ENCODE measurements at places on chromosomes 7 and 10.
A peak's percentile ranks its signal among the peaks of the same experiment; 100 is the strongest.

DNA sequence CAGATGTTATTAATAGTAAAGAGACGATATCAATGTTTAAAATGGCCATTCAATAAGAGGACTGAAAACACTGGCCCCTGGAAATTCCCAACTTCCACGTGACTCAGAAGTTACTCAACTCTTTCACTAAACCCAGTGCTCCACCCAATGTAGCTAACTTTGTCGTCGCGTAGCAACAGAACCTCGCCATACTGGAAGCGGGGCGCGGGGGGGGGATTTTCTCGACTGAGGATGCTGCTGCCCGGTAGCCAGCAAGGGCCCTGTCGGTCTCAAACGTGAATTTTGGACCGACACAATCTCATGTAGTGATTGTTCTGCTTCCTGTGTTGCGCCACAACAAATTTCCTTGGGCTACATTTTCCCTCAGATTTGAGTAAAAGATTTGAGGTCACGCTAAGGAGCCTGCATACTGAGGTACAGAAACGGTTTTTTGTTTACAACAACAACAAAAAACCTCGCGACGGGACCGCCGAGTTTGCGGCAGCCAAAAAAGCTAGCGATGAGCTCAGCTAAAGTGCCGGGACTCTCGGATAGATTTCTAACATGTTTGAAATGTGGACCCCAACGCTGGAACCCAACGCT, 977 bp upstream of the SFR1 start:
- peak; percentile 77 for DNase-seq

- DNase-seq = peak; percentile 61
These were observed 5.5 kb upstream of the MDFIC start for GRCh38 chr7:114916261-114916892.

DNA sequence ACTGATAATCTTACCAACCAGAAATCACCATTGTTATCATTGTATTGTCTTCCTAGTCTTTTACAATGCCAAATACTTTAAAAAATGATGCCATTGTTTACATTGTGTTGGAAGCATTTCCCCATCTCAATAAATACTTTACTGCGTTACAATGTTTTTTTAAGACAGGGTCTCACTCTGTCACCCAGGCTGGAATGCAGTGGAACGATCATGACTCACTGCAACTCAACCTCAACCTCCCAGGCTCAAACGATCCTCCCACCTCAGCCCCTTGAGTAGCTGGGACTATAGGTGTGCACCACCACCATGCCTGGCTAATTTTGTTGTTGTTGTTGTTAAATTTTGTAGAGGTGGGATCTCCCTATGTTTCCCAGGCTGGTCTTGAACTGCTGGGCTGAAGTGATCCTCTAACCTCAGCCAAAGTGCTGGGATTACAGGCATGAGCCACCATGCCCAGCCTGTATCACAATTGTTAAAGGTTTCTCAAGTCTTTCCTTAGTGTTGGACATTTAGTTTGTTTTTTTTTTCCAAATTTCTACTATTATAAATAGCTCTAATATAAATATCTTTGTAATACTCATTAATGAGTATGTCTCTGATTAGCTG, 13.5 kb downstream of the LRMDA start:
- no peak for DNase-seq

DNA sequence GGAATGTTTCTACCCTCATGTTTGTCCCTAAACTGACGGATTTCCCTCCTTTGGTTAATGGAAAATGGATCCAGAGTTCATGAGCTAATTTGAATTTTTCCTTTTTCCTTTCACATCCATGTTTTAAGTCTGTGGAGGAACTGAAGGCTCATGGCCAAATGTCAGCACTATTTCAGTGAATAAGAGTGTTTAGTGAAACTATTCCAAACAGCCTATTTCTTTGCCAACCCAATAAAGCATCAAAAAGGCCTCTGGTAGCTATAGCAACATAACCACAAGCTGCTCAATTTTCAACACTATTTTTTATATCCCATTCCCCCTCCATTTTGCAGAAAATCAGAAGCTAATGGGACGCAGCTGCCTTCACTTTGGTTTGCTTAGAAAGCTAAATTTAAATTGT, 1454.1 kb downstream of the GATA3 start:
- no peak for DNase-seq

DNA sequence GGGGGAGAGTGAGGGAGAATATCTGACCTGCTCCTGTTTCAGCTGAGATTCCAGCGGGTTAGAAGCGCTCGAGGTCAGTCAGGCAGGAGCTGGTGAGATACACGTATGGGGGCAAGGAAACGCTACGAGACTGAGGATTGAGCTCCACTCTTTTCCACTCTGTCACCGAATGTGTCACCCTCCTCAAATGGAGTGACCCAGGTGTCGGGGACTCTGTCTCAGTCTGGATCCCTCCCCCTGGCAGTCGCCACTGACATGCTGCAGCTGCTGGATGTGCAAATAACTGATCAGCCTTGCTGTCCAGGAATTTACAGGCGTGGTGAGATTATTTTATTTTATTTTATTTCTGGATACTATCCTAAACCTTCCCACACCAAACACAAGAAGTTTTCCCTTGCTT, 100.9 kb upstream of the DPP6 start:
- no peak for DNase-seq

GRCh38 chr7:17255926-17256325, 42.5 kb upstream of the AHR start:
- DNase-seq = no peak

GRCh38 chr7:74387606-74388005, 66.1 kb upstream of the GTF2IRD1 start:
- DNase-seq = no peak

- no peak for DNase-seq
These were observed 21.3 kb downstream of the ELMO1 start for GRCh38 chr7:37427276-37427940.

- no peak for DNase-seq
These were observed 48.7 kb downstream of the BTRC start for GRCh38 chr10:101402711-101403110.

DNA sequence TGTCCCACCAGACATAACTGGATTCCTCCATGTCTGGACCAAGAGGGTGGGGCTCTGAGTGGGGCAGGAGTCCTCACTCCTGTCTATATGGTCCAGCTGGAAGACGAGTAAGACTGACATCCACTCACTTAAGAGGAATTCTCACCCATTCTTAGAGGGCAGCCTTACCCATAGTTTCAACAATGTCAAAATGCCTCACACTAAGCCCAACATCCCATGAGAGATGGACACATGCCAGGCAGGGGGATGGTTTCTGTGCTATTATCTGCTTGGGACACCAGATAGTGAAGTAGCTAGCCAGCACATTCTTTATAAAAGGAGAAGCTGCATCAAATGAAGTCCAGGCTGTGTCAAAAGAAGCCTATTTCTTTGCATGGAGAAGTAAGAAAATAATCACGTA, 4.7 kb upstream of the LANCL2 start:
- DNase-seq = no peak

DNA sequence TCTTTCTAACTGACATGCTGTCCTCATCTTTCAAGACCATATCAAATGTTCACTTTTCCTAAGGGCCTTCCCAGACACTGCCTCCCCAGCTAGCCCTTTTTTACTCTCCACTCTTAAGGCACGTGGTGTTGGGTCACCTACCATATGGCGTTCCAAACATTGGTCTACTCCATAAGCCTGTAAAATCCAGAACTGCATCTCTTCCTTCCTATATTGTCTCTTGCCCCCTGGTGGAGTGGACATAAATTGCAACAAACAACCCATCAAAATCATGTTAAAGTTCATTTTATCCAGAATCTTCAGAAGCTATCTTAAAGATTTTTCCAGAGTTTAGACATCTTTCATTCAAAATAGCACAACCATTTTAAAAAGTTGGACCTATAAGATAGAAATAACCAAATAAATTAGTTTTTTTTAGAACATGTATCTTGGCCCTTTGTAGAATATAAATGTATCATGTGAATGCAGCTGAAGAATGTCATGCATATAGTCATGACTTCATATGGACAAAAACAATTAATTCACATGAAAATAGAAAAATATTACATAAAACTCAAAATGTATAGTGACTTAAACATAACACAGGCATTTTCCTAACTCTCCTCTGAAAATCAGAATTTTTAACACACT, 180.6 kb upstream of the CHRM2 start:
- no peak for DNase-seq

DNA sequence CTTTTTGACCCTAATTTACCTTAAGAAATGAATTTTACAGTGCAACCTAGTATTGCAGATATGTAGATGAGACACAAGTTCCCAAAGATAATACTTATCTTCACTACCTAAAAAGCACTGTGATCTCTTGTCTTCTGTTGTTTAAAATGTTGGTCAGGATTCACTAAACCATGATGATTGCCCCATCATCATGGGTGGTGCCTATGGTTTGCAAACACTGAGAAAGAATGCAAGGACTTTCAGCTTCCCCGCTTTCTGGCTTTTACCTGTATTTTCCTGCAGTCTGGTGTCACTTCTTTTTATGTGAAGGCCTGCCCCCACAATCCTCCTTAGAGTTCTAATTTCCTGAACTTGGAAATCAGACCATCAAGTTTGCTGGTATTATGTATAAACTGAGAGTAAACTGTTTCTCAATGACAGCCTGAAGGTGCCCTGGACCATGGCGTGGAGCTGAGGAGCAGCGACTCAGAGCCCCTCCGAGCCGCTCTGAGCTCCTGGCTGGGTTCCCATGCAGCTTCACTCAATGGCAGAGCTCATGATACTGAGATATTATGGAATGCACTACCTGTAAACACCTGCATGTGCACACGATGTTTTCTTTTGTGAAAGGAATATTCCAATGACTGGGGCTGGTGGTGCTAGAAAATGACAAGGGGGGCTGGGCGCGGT, 118.4 kb upstream of the EFCAB10 start:
- DNase-seq = no peak

DNA sequence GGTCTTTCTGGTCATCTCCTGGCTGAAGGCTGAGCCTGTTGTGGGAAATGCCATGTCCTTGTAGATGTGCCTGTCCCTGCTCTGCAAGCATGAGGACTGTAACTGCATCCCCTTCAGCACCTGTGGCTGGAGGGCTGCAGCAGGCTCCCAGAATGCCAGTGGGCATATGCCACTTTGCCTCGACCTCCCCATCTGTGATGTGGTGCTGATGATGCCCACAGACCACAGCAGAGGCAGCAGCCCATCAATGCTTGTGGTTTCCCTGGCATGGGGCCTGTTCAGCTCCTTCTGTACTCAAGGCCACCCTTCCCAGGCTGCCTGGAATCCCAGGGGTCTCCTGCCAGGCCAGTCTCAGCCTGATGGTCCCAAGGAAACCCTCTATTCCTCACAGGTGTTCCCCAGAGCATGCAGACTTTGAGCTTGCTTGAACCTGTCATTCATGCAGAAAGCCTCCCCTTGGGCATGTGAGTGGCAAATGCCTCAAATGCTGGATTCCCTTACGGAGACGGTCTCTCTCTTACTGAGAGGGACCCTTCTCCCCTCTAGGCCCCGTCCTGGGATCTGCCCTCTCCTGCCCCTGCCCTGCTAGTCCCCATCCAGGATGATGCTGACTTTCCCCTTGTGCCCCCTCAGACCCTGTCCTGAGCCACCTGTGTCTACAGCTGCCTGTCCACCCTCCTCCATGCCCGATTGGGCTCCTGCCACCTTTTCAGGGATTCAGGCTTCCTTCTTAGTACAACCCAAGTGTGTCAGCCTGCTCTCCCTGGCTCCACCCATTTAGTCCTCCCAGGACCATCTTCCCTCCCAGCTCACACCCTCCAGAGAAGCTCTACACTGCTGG, 50.9 kb upstream of the ANTXRL start:
- no peak for DNase-seq

- no peak for DNase-seq
These were observed 12.3 kb upstream of the ADRB1 start for GRCh38 chr10:114031073-114031972.

DNA sequence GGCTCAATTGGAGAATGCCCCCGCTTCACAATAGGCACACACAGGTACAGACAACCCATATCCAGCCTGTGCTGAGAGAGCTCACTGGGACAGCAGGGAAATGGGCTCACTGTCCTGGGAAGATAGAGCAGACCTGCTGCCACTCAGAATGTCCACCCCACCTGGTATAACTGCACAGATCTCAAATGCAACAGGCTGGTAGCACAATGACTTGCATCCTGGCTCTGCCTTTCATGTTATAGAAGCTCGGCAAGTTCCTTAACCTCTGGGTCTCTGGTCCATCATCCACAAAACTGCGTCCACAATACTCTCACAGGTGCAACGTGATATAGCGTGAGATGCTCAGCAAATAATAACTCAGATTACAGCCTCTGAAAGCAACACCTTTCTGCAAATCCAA, 295.4 kb downstream of the GRID1 start:
- no peak for DNase-seq

GRCh38 chr7:131072505-131073091, 255.1 kb upstream of the MKLN1 start:
- no peak for DNase-seq

DNA sequence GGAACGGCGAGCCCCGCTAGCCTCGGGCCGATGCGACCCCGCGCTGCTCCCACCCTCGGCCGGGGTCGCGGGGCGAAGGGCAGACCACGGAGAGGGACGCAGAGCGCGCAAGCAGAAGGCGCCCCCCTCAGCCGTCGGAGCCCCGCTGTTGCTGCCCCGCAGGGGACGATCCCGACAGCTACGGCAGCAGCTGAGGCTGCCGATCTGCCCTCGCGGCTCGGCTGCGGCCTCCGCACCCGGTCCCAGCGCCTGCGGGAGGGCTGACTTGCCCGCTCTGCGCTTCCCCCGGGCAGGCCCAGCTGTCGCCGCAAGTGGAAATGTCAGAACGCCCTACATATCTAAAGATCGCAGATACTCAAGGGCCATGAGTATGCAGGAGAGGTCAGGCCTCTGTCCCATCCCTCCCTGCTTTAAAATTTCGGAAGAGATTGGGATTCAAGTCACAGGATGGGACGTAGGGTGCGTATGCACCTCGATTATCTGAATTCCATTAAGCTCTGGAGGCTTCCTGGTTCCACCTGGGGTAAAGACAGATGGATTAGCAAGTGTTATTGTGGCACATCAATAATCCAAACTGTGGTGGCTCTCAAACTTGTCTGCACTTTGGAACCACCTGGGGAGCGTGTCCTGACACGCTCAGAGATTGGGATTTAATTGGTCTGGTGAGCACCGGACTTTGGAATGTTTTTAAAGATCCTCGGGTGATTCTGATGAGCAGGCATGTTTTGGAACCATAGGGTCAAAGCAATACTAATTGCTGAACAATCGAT, at the start of gene CRPPA:
Gene CRPPA (minus strand): TSS at position 206 of the 770 bp plus-strand sequence. CDS start 216 bp downstream, outside the sequence.
- peak; percentile 42 for DNase-seq

- DNase-seq = no peak
These were observed 341.3 kb downstream of the ARL4A start for GRCh38 chr7:13028825-13029099.

DNA sequence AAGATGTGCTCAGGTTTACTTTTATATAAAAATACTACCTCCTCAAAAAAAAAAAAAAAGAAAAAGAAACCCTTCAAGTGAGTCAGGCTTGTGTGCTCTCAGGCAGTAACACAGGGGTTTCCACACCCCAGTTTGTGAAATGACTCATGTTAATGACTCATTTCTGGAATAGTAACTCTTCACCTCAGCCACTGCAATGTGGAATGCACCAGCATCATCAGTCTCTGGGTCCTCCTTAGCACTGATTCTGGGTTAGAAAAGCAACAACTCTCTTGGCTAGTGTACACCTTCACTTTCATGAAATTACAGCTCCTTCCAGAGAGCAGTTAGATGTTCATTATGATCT, 110.6 kb downstream of the EMX2 start:
- DNase-seq = peak; percentile 46

GRCh38 chr7:96708872-96709271, 774 bp downstream of the SEM1 start:
- no peak for DNase-seq

All from stimulated activated naive B cell treated with anti-CD40 and anti-IgM and Interleukin-4, amounts not matched to agents 10 μg/mL and 1 μg/mL and 100 μg/mL, for 72 hours (primary cell).